ENCODE measurements at places on chromosomes 13 and 19. TPM values are rescaled to one million over a fixed set of nuclear protein-coding genes. Genes with fewer than 3 reads are reported as not detected.

Gene ZNF528
- total RNA-seq, result 8.0 TPM

Gene OXGR1
- not detected for total RNA-seq

Gene JAK3
- 222 TPM for total RNA-seq

Gene ZNF547
- total RNA-seq, result 0.93 TPM

GRCh38 chr13:35086667-35087066, 144.6 kb downstream of the NBEA start:
- no peak for DNase-seq
- H3K4me1 ChIP-seq, result no peaks in the 10 kb centered on the region
- no peaks in the 10 kb centered on the region for H3K27me3 ChIP-seq
- H3K27ac ChIP-seq, result no peak overlapping the region
- no peaks in the 10 kb centered on the region for H3K36me3 ChIP-seq

GRCh38 chr13:63351081-63351480, 1935.4 kb upstream of the PCDH20 start:
- no peak for DNase-seq
- no peaks in the 10 kb centered on the region for H3K4me1 ChIP-seq
- H3K27ac ChIP-seq, result no peak overlapping the region
- no peaks in the 10 kb centered on the region for H3K27me3 ChIP-seq

- H3K27me3 ChIP-seq, result no peaks in the 10 kb centered on the region
- no peak overlapping the region for H3K4me3 ChIP-seq
- H3K27ac ChIP-seq, result no peak overlapping the region
- peaks cover 20% of the 10 kb centered on the region for H3K36me3 ChIP-seq
- DNase-seq, result no peak
These were observed 27.6 kb downstream of the DHX34 start for GRCh38 chr19:47376589-47377144.

GRCh38 chr19:49807904-49808675, 5.0 kb downstream of the FUZ start:
- peaks cover 16% of the 10 kb centered on the region for H3K36me3 ChIP-seq
- H3K27ac ChIP-seq, result no peak overlapping the region
- no peaks in the 10 kb centered on the region for H3K27me3 ChIP-seq
- DNase-seq, result no peak
- peaks cover 36% of the 10 kb centered on the region for H3K4me1 ChIP-seq
- peak overlapping the region; percentile 51 for H3K4me3 ChIP-seq

DNA sequence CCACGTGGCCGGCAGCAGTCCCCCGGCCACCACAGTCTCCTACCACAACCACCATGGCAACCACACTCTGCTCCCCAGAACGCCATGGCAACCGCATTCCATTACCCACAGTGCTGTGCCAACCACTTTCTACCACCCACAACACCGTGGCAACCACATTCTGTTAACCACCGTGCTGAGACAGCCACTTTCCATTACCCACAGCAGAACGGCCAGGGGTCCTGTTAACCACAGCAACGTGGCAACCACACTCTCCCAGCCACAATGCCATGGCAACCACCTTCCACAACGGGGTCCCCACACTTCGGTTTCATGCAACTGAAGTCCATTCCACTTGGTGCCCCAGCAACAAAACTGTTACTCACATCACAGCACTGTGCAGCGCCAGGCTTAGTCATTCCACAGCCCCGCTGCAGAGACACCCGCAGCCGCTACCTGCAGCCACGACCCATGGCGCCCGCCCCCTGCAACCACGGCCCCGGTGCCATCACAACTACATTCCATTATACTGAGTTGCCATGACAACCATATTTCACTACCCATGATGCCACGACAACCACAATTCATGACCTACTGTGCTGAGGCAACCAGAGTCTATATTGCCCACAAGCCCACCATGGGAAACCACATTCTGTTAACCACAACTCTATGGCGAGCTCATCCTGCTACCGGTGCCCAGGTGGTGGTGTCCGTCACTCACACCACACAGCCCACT, 10.0 kb downstream of the DPF1 start:
- H3K27ac ChIP-seq, result peak overlapping the region; percentile 90
- DNase-seq, result peak; percentile 58
- peaks cover 49% of the 10 kb centered on the region for H3K27me3 ChIP-seq
- peak overlapping the region; percentile 49 for H3K4me3 ChIP-seq
- H3K4me1 ChIP-seq, result peaks cover 17% of the 10 kb centered on the region

DNA sequence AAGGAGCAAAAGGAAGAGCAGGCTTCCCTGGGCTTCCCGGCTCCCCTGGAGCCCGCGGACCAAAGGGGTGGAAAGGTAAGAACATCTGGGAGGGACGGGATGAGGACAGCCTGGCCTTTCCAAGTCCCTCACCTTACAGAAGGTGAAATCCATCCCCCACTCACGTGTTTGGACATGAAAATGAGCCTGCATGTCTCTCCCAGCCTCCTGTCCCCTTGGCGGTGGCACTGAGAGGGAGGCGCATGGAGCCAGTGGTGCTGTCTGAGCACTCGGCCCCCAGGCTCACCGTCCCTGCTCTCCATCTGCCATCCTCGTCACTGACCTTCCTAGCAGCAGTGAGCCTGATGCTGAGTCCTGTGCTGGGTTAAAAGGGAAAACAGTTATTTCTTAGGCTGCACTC, 104.2 kb downstream of the RAB20 start:
- no peak for DNase-seq
- no peaks in the 10 kb centered on the region for H3K36me3 ChIP-seq
- H3K4me1 ChIP-seq, result peaks cover 6% of the 10 kb centered on the region
- peaks cover 12% of the 10 kb centered on the region for H3K27me3 ChIP-seq
- no peak overlapping the region for H3K27ac ChIP-seq

GRCh38 chr13:50127726-50128291, 112.6 kb downstream of the KCNRG start:
- peaks cover 10% of the 10 kb centered on the region for H3K36me3 ChIP-seq
- no peak overlapping the region for H3K27ac ChIP-seq
- H3K4me3 ChIP-seq, result peak overlapping the region; percentile 83
- peaks cover 65% of the 10 kb centered on the region for H3K4me1 ChIP-seq

- H3K4me3 ChIP-seq, result no peak overlapping the region
- H3K4me1 ChIP-seq, result no peaks in the 10 kb centered on the region
- H3K27me3 ChIP-seq, result no peaks in the 10 kb centered on the region
These were observed 897 bp downstream of the C19orf33 start for GRCh38 chr19:38304866-38305429.

GRCh38 chr13:53873558-53873957, 844.9 kb downstream of the OLFM4 start:
- no peaks in the 10 kb centered on the region for H3K27me3 ChIP-seq
- H3K27ac ChIP-seq, result no peak overlapping the region
- H3K36me3 ChIP-seq, result no peaks in the 10 kb centered on the region

- peaks cover 4% of the 10 kb centered on the region for H3K4me1 ChIP-seq
- H3K36me3 ChIP-seq, result no peaks in the 10 kb centered on the region
- peaks cover 45% of the 10 kb centered on the region for H3K27me3 ChIP-seq
- no peak overlapping the region for H3K27ac ChIP-seq
- H3K4me3 ChIP-seq, result no peak overlapping the region
- DNase-seq, result peak; percentile 63
These were observed 27.5 kb upstream of the SHKBP1 start for GRCh38 chr19:40549007-40549708.

GRCh38 chr13:20969182-20969581, 66.6 kb upstream of the XPO4 start:
- no peak for DNase-seq
- H3K27me3 ChIP-seq, result peaks cover 7% of the 10 kb centered on the region
- H3K36me3 ChIP-seq, result no peaks in the 10 kb centered on the region

DNA sequence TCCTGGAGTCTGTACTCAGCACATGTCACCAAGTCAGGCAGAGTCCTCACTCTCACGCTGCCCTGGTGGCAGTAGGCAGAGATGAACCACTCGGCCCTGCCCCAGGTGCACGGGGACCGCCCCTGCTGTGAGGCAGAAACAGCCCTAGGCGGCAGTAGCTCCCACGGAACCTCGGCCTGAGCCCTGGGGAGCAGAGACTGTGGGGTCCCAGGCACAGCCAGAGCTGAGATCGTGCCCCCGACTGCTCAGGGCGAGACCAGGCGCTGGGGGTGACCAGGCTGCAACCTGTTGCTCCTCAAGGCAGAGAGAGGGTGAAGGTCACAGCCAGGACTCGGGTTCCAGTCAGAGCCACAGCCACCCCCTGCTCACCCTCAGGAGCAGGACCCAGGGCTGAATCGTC, 34.9 kb downstream of the AP1M1 start:
- no peaks in the 10 kb centered on the region for H3K27me3 ChIP-seq
- H3K4me3 ChIP-seq, result no peak overlapping the region
- peaks cover 10% of the 10 kb centered on the region for H3K4me1 ChIP-seq
- DNase-seq, result no peak
- H3K36me3 ChIP-seq, result peaks cover 45% of the 10 kb centered on the region
- H3K27ac ChIP-seq, result no peak overlapping the region

DNA sequence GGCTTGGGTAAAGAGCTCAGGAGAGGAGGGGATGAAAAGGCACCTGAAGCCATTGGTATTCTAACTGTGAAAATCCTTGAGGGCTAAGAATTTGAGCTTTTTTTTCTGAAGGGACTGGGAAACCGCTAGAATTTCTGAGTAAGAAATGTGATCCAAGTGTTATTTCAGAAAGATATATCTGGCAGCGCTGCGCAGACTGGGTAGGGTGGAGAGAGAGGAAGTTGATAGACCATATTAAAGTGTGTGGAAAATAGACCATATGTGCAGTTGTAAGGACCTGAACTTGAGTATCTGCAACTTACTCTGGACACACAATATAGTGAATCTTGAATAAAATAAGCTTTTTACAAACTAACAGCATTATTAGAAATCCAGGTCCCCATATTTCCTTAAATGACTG, 427.4 kb downstream of the NDFIP2 start:
- H3K27me3 ChIP-seq, result no peaks in the 10 kb centered on the region
- H3K27ac ChIP-seq, result no peak overlapping the region
- H3K36me3 ChIP-seq, result no peaks in the 10 kb centered on the region
- no peaks in the 10 kb centered on the region for H3K4me1 ChIP-seq

GRCh38 chr13:51525567-51526167, 58.6 kb upstream of the WDFY2 start:
- H3K27ac ChIP-seq, result no peak overlapping the region
- peaks cover 10% of the 10 kb centered on the region for H3K4me1 ChIP-seq
- no peaks in the 10 kb centered on the region for H3K27me3 ChIP-seq
- DNase-seq, result no peak

DNA sequence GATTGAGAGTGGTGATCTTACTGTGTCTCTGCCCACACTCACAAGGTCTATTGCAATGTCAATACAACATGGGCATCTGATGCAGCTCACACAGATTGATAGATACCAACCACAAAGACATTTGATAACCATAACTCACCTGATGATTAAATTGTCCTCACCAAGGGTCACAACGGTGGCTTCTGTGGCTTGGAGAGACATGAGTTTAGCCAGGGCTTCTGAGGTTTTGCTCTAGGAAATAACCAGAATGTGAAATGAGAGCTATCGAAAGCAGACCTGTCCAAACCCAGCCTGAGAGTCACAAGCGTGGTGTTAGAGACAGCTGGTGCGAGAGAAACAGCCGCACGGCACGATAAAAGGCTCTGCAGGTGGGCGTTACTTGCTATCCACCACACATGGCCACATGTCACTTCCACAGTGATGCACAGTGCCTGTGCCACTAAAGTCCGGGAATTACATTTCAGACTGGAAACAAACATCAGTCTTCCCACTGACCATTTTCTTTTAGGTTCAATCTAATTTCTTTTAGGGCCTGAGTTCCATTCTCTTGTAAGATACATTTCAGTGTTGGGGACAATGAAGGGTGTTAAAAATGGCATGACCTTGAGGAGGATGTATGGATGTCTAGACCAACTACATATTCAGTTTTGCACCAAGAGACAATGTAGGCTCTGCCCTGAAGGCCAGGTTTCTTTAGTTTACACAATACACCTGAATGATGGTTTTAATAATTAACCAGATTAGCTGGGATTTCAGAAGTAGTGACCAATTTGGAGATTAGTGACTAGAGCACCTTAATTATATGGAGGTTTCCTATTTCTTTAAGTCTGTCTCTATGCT, 53.7 kb downstream of the ATP7B start:
- H3K4me3 ChIP-seq, result no peak overlapping the region
- H3K27ac ChIP-seq, result no peak overlapping the region
- no peaks in the 10 kb centered on the region for H3K36me3 ChIP-seq
- H3K27me3 ChIP-seq, result no peaks in the 10 kb centered on the region

GRCh38 chr19:29503140-29503758, 22.5 kb upstream of the VSTM2B start:
- DNase-seq, result no peak
- no peak overlapping the region for H3K4me3 ChIP-seq
- H3K27me3 ChIP-seq, result peaks cover 2% of the 10 kb centered on the region
- H3K4me1 ChIP-seq, result no peaks in the 10 kb centered on the region

GRCh38 chr19:924553-925086, 1.2 kb upstream of the ARID3A start:
- DNase-seq, result no peak
- H3K4me3 ChIP-seq, result peak overlapping the region; percentile 81
- H3K27me3 ChIP-seq, result no peaks in the 10 kb centered on the region
